Natural killer cell (primary cell): ENCODE measurements at places on chromosomes 16 and 17. TPM values are rescaled to one million over a fixed set of nuclear protein-coding genes. Genes with fewer than 3 reads are reported as not detected.
A peak's percentile ranks its signal among the peaks of the same experiment; 100 is the strongest.

- H3K36me3 ChIP-seq = no peaks in the 10 kb centered on the region
- H3K27me3 ChIP-seq = peaks cover 5% of the 10 kb centered on the region
- no peak overlapping the region for H3K4me3 ChIP-seq
- H3K4me1 ChIP-seq = peaks cover 32% of the 10 kb centered on the region
- no peak overlapping the region for H3K27ac ChIP-seq
These were observed 2.6 kb upstream of the SPHK1 start for GRCh38 chr17:76381633-76382350.

KRTAP1-1 gene
- total RNA-seq = not detected

DNA sequence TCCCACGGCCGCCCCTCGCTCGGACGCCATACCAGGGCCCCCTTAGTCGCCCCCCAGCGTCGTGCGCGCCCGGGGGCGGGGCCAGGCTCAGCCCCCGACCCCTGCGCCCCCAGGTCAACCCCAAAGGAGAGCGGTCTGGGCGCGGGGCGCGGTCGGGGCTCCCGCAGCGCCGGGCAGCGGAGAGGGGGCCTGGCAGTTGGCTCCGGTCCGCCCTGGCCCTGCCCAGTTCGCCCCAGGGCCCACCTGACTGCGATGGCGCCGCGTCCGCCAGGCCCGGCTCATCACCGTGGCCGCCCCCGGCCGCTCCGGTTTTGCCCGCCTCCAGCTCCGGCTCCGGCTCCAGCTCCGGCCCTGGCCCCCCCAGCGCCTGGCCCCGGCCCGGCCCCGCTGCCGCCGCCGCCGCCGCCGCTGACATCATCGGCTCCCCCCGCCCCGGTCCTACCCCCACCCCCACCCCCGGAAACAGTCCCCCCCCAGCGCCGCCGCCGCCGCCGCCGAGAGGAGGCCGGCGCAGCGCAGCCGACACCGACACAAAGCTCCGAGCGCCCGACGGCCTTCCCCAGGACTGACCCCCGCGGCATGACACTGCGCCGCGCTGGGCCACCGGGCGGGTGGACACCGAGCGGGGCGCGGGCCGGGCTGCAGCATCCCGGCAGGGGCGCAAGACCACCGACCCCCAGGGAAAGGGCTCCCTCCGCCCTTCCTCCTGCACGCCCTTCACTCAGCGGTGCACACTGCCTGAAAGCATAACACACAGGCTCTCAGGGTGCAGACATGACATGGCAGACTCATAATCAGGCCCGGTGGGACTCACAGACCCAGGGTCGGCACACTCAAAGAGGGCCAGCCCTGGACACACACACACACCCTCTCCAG lies at the start of gene ZBTB4:
Gene ZBTB4 (minus strand): TSS at position 419 of the 876 bp plus-strand sequence. CDS start 12,830 bp downstream, outside the sequence.
- H3K36me3 ChIP-seq = no peaks in the 10 kb centered on the region
- peak; percentile 73 for DNase-seq
- H3K27ac ChIP-seq = peak within 1 kb of the TSS; percentile 94
- no peaks in the 10 kb centered on the region for H3K27me3 ChIP-seq
- peak within 1 kb of the TSS; percentile 74 for H3K4me3 ChIP-seq
- H3K4me1 ChIP-seq = peaks cover 63% of the 10 kb centered on the region

DNA sequence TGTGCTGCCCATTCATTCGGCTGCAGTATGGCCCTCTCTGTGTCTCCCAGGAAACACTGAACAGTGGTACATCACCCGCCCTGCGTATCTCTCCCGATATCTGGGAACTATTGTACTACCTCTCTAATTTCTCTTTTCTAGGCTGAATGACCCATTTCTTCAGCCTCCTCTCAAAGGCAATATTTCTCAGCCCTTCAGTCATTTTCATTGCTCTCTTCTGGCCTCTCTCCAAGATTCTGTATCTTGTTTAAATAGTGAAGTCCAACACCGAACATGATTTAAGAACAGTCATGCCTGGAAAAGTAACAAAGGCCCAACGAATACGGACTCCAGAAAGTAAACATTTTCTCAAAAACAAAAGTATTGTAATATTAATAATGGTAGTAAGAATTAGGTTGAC lies 220.1 kb downstream of the ZFHX3 start:
- H3K36me3 ChIP-seq = no peaks in the 10 kb centered on the region
- no peaks in the 10 kb centered on the region for H3K4me1 ChIP-seq
- no peaks in the 10 kb centered on the region for H3K27me3 ChIP-seq
- DNase-seq = no peak
- no peak overlapping the region for H3K4me3 ChIP-seq
- no peak overlapping the region for H3K27ac ChIP-seq

DNA sequence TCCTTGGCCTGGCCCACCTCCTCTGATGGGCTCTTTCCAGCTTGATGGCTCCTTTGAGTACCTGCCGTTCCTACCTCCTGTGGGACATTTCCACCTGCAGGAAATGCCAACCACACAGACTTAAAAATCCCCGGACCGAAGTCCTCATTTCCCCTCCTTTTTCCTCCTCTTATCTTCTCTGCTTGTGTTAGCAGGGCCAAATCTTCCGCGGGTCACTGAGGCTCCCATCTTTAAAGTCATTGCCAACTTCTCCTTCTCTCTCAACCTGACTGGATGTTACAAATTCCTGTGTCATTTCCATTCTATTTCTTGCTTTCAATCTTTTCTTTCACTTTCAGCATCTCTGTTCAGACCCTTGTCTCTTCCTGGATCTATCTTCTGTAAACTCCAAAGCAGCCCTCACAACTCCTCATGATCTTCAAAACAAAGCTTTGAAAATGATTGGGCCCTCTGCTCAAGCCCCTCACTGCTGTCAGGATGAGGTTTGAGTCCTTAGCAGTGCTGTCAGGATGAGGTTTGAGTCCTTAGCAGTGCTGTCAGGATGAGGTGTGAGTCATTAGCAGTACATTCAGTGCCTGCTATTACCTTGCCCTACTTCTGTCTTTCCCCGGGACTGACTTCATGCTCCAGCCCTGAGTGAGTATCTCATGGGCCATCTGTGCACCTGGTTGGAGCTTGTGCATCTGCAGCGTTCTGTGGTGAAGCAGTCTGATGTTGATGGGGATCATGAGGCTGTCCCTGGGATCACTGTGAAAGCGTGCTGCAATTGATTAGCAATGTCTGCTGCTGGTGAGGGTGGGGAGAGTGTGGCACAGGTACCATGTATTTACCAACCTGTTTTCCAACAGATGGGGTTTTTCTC lies 100.1 kb downstream of the IRF8 start:
- H3K4me1 ChIP-seq = peaks cover 29% of the 10 kb centered on the region
- no peak overlapping the region for H3K27ac ChIP-seq
- no peaks in the 10 kb centered on the region for H3K36me3 ChIP-seq
- no peak for DNase-seq

DNA sequence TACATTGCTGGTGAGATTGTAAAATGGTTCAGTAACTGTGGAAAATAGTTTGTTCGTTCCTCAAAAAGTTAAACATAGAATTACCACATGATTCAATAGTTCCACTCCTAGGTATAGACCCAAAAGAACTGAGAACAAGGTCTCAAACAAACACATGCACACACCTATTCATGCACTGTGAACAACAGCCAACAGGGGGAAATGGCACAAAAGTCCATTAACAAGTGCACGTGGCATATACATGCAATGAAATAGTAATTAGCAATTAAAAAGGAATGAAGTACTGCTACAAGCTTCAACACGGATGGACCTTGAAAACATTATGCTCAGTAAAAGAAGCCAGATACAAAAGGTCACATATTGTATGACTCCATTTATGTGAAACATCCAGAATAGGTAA lies 23.8 kb downstream of the SDK2 start:
- H3K36me3 ChIP-seq = no peaks in the 10 kb centered on the region
- H3K4me3 ChIP-seq = no peak overlapping the region
- DNase-seq = no peak

LRRC75A gene
- 3.0 TPM for total RNA-seq

MYH13 gene
- not detected for total RNA-seq

ELMO3 gene
- total RNA-seq = 1.9 TPM

SALL1 gene
- total RNA-seq = not detected

DNA sequence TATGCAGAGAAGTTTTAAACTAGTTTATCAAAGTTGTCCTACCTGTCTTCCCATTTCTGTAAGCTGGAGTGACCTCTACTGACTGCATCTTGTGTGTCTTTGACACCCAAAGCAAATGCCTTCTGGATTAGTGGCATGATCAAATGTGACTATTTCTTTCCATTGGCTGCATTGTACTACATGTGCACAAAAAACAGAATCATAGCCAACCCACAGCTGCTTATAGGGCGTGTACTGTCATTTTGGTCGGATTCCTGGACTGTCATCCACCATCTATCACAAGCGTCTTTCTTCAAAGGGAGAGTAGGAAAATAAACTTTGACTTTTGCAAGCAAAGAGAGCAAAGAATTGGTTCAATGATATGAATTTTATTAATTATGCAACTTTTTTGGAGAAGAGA lies 310.6 kb downstream of the MAP2K6 start:
- no peaks in the 10 kb centered on the region for H3K27me3 ChIP-seq
- H3K4me1 ChIP-seq = no peaks in the 10 kb centered on the region
- H3K4me3 ChIP-seq = no peak overlapping the region

SLC52A1 gene
- not detected for total RNA-seq

SOCS7 gene
- 31.8 TPM for total RNA-seq

ABCC11 gene
- 0.20 TPM for total RNA-seq

GRCh38 chr16:2086812-2087747 lies 39.3 kb downstream of the TSC2 start:
- no peaks in the 10 kb centered on the region for H3K27me3 ChIP-seq
- H3K4me3 ChIP-seq = no peak overlapping the region
- no peak for DNase-seq
- H3K27ac ChIP-seq = no peak overlapping the region
- no peaks in the 10 kb centered on the region for H3K4me1 ChIP-seq

MMP25 gene
- total RNA-seq = 2.0 TPM

GRCh38 chr16:13153696-13154095 lies 252.3 kb downstream of the SHISA9 start:
- H3K4me3 ChIP-seq = no peak overlapping the region
- H3K36me3 ChIP-seq = no peaks in the 10 kb centered on the region
- no peak for DNase-seq
- no peaks in the 10 kb centered on the region for H3K4me1 ChIP-seq
- H3K27ac ChIP-seq = no peak overlapping the region
- no peaks in the 10 kb centered on the region for H3K27me3 ChIP-seq

PARN gene
- total RNA-seq = 45.1 TPM

GRCh38 chr17:33435721-33436301 lies 142.7 kb upstream of the ASIC2 start:
- H3K27ac ChIP-seq = no peak overlapping the region
- no peak overlapping the region for H3K4me3 ChIP-seq
- H3K27me3 ChIP-seq = no peaks in the 10 kb centered on the region
- H3K36me3 ChIP-seq = no peaks in the 10 kb centered on the region
- H3K4me1 ChIP-seq = no peaks in the 10 kb centered on the region

DNA sequence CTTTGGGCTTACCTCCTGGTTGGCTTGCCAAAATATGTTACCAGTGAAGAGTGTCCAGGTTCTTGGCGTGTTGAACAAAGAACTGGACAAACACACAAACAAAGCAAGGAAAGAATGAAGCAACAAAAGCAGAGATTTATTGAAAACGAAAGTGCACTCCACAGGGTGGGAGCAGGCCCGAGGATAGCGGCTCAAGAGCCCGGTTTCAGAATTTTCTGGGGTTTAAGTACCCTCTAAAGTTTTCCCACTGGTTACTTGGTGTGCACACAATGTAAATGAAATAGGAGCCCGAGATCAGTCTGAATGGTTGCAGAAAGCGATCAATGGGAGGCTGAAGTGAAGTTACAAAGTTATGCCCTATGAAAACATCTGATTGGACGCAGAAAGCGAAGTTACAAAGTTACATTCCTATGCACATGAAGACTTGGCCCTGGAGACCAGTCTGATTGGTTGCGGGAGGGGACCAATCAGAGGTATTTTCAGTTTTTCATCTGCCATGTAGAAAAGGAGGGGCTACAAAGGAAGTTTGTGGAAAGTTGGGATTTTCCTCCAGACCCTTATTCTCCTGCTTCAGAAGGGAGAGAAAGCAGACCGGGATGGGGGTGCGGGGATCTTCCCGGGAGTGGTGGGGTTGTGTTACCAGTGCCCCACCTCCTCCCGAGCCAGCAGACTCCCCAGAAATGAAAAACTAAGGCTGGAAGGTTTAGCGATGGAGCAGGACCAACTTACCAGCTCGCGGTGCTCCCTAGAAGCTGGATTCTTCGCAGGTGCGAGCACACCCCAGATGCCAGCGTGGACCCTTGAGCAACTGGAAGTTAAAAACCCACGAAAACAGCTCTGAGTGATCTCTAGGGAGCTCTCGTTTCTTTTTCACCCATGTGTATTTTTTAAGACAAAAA lies at the start of gene SLFN12:
Gene SLFN12 (minus strand): TSS at position 325 of the 899 bp plus-strand sequence. CDS start 9,472 bp downstream, outside the sequence.
- H3K36me3 ChIP-seq = no peaks in the 10 kb centered on the region
- peaks cover 33% of the 10 kb centered on the region for H3K4me1 ChIP-seq
- peak within 1 kb of the TSS; percentile 62 for H3K4me3 ChIP-seq
- H3K27me3 ChIP-seq = no peaks in the 10 kb centered on the region
- peak; percentile 47 for DNase-seq
- peak within 1 kb of the TSS; percentile 55 for H3K27ac ChIP-seq
